Activated CD4-positive, alpha-beta T cell treated with anti-CD3 and anti-CD28 coated beads for 36 hours (primary cell): ENCODE measurements at places on chromosomes 3 and 15. TPM values are rescaled to one million over a fixed set of nuclear protein-coding genes. Genes with fewer than 3 reads are reported as not detected.

DNA sequence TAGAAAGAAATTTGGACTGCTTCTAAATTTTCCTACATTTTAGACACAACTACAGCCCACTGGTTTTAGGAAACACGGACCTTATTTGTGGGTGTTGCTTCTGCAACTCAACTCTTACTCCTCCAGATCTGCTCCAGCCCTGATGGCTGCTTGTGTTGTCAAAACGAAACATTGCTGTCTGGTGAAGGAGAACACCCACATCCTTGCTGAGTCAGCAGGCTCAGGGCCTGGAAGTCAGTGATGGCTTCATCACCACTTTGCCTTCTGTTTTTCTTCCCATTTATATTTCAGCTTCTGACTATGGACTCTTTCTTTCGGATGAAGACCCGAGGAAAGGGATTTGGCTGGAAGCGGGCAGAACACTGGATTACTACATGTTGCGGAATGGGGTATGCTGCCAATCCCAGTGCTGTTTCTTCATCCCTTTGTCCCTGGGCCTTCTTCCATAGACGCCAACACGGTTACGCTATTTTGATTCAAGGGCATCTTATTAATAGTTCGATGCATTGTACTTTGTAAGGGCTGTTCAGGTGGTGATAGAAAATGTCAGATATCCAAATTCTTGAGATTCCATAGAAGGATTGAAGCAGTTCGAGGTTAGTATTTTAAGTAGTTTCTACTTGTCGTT is 392.6 kb upstream of the TPM1 start:
- no peak overlapping the region for H3K4me3 ChIP-seq
- peak; percentile 65 for DNase-seq

GRCh38 chr3:139319428-139320402 is 24.1 kb upstream of the MRPS22 start:
- H3K4me1 ChIP-seq, result no peaks in the 10 kb centered on the region
- peak; percentile 26 for DNase-seq
- peaks cover 9% of the 10 kb centered on the region for H3K27me3 ChIP-seq
- H3K36me3 ChIP-seq, result no peaks in the 10 kb centered on the region
- H3K27ac ChIP-seq, result no peak overlapping the region

GRCh38 chr3:180802837-180803236 is 109.6 kb upstream of the FXR1 start:
- peaks cover 2% of the 10 kb centered on the region for H3K27me3 ChIP-seq
- H3K4me1 ChIP-seq, result no peaks in the 10 kb centered on the region
- H3K4me3 ChIP-seq, result no peak overlapping the region

- no peak overlapping the region for H3K4me3 ChIP-seq
- no peaks in the 10 kb centered on the region for H3K36me3 ChIP-seq
- H3K27ac ChIP-seq, result no peak overlapping the region
These were observed 89.0 kb downstream of the PPCDC start for GRCh38 chr15:75112278-75112847.

- peak overlapping the region; percentile 62 for H3K4me3 ChIP-seq
- H3K36me3 ChIP-seq, result peaks cover 5% of the 10 kb centered on the region
- peaks cover 31% of the 10 kb centered on the region for H3K4me1 ChIP-seq
- no peak overlapping the region for H3K27ac ChIP-seq
These were observed 8.5 kb downstream of the TBC1D2B start for GRCh38 chr15:78069052-78069414.

GRCh38 chr15:101654171-101654570 is 2.0 kb upstream of the TM2D3 start:
- H3K4me1 ChIP-seq, result peaks cover 34% of the 10 kb centered on the region

GRCh38 chr3:112463250-112463649 is 36.0 kb downstream of the BTLA start:
- H3K27ac ChIP-seq, result peak overlapping the region; percentile 72
- no peaks in the 10 kb centered on the region for H3K27me3 ChIP-seq
- peaks cover 39% of the 10 kb centered on the region for H3K36me3 ChIP-seq
- peaks cover 76% of the 10 kb centered on the region for H3K4me1 ChIP-seq
- peak overlapping the region; percentile 28 for H3K4me3 ChIP-seq

DNA sequence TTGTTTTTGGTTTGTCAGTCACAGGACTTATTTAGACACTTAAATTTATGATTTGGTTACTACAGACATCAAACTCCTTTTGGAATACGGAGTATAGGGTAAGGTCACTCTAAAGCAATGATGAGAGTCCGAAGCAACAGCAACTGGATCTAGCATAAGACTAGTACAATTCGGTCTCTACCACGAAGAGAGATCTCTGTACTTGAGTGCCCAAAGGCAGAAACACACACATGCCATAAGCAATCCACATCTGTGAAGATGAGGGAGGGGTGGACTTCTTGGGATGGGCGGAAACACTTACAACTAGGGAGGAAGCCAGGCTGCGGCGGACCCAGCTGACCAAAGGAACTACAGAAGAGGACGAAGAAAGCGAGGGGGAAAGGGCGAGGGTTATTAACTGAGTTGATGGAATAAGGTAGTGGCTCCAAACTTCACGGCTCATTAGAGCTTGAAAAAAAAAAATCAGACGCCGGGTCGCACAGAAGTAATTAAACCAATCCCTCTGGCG is 595 bp downstream of the DPH6 start:
- H3K4me3 ChIP-seq, result peak overlapping the region; percentile 95
- H3K36me3 ChIP-seq, result peaks cover 2% of the 10 kb centered on the region
- H3K27me3 ChIP-seq, result no peaks in the 10 kb centered on the region
- peak overlapping the region; percentile 99 for H3K27ac ChIP-seq
- peaks cover 23% of the 10 kb centered on the region for H3K4me1 ChIP-seq
- peak; percentile 36 for DNase-seq

GRCh38 chr3:131374741-131375140 is 6.8 kb upstream of the NUDT16 start:
- no peak for DNase-seq
- H3K27me3 ChIP-seq, result no peaks in the 10 kb centered on the region
- no peak overlapping the region for H3K27ac ChIP-seq
- peaks cover 4% of the 10 kb centered on the region for H3K4me1 ChIP-seq
- no peaks in the 10 kb centered on the region for H3K36me3 ChIP-seq
- no peak overlapping the region for H3K4me3 ChIP-seq

- no peak overlapping the region for H3K4me3 ChIP-seq
- no peaks in the 10 kb centered on the region for H3K27me3 ChIP-seq
- DNase-seq, result no peak
- peaks cover 8% of the 10 kb centered on the region for H3K36me3 ChIP-seq
These were observed 31.5 kb upstream of the IMPG2 start for GRCh38 chr3:101351829-101352228.

GRCh38 chr15:25707656-25708365 is 155.3 kb downstream of the ATP10A start:
- no peak overlapping the region for H3K4me3 ChIP-seq
- H3K27me3 ChIP-seq, result no peaks in the 10 kb centered on the region
- peaks cover 6% of the 10 kb centered on the region for H3K36me3 ChIP-seq
- H3K27ac ChIP-seq, result no peak overlapping the region
- no peak for DNase-seq
- H3K4me1 ChIP-seq, result no peaks in the 10 kb centered on the region

DNA sequence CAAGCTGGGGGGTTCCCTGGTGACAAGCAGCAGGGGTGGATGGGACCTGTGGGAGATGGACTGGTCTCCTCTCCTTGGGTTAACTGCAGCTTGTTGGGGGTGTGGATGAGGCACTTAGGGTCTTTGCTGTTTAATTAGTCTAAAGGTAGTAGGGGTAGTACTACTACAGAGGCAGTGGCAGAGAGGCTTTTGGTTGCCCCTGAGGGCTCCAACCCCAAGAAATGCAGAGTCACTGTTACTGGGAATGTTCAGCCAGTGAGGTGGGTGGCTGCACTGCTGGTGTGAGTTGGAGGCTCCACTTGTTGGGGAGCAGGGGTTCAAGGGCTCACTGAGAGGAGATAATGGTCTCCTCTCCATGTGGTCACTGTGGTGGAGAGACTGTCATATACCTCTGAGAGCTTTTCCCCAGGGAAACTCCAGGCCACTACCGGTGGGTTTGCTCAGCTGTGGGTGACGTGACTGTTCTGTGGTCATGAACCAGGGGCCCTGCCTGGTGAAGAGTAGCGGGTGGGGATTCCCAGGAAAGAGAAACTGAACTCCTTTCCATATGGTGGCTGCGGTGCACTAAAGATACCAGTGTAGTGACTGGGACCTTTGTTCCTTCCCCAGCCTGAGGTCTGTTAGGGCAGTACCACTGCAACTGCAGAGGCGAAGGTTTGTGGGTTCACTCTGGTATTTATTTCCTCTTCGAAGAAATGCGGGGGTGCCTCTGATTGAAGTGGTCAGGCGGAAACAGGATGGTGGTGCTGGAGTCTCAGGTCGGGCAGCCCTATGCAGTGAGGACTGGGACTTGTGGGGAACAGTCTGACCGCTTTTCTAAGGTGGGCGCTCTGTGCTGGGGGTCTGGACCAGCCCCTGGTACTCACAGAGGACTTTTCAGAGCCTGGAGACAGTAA is 68.9 kb upstream of the TNFSF10 start:
- H3K27me3 ChIP-seq, result peaks cover 6% of the 10 kb centered on the region
- peaks cover 66% of the 10 kb centered on the region for H3K4me1 ChIP-seq
- peak; percentile 93 for DNase-seq
- H3K4me3 ChIP-seq, result peak overlapping the region; percentile 34

DNA sequence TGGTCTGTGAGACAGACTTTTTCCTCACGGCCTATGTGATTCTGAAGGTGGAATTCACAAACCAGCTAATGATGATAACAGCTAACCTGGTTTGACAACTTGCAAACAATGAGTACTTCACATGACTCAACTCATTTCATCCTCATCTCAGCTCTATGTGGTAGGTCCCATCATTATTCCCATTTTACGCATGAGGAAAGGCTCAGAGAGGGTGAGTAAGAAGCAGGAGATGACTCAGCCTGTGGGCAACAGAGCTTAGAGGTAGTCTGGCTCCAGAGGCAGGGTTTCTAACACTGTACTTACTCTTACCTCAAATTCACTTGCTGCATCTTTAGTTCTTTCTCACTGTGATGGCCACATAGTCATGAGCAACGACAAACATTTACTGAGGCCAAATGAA is 25.8 kb upstream of the PSMD6 start:
- peak; percentile 46 for DNase-seq
- no peak overlapping the region for H3K27ac ChIP-seq
- no peak overlapping the region for H3K4me3 ChIP-seq
- peaks cover 13% of the 10 kb centered on the region for H3K4me1 ChIP-seq

DNA sequence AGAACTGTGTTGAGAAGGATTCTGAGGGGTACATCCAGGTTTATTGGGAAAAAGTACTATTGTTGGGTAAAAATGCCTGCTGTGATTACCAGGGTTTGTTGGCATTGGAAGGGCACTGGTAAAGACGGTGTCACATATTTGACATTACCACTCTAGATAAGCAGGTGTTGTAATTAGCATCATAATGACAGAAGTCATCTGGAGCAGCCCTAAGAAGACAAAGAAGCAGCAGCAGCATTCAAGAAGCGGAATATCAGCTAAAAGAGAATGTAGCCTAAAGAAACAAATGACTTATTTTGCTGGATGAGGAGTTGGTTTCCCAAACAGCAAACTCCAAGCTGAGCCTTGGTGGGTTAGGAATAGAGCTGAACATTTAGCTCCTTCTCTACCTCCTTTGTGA is 30.5 kb upstream of the ZFAND6 start:
- no peak overlapping the region for H3K4me3 ChIP-seq
- no peaks in the 10 kb centered on the region for H3K36me3 ChIP-seq
- no peaks in the 10 kb centered on the region for H3K27me3 ChIP-seq
- H3K4me1 ChIP-seq, result peaks cover 30% of the 10 kb centered on the region

- no peaks in the 10 kb centered on the region for H3K27me3 ChIP-seq
- no peak overlapping the region for H3K4me3 ChIP-seq
- no peak overlapping the region for H3K27ac ChIP-seq
- DNase-seq, result no peak
- H3K4me1 ChIP-seq, result peaks cover 7% of the 10 kb centered on the region
- H3K36me3 ChIP-seq, result peaks cover 27% of the 10 kb centered on the region
These were observed 57.4 kb downstream of the MRPS25 start for GRCh38 chr3:15007681-15008141.

DNA sequence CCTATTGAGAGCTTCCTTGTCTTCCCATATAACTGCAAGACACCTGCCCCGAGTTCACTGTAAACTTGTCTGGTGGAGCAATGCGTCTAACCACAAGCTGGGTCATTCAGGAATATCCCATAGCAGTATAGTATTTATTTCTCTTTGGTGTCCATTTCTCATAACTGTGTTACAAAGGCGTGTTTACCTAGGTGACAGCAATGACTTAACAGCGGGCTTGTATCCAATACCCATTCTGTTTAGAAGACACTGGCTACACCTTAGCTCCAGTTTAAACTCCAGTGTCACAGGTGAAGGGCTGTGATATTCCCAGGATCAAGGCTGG is 24.3 kb downstream of the ATP10A start:
- DNase-seq, result no peak
- H3K27ac ChIP-seq, result no peak overlapping the region
- peaks cover 59% of the 10 kb centered on the region for H3K4me1 ChIP-seq
- peaks cover 20% of the 10 kb centered on the region for H3K36me3 ChIP-seq
- H3K27me3 ChIP-seq, result no peaks in the 10 kb centered on the region

GRCh38 chr3:81913886-81914663 is 152.6 kb upstream of the GBE1 start:
- H3K27me3 ChIP-seq, result no peaks in the 10 kb centered on the region
- H3K4me1 ChIP-seq, result no peaks in the 10 kb centered on the region
- no peak overlapping the region for H3K27ac ChIP-seq
- no peak for DNase-seq
- H3K4me3 ChIP-seq, result no peak overlapping the region

GRCh38 chr3:139293665-139294023 is 50.2 kb upstream of the MRPS22 start:
- H3K27me3 ChIP-seq, result peaks cover 4% of the 10 kb centered on the region
- H3K36me3 ChIP-seq, result no peaks in the 10 kb centered on the region
- H3K27ac ChIP-seq, result no peak overlapping the region
- H3K4me3 ChIP-seq, result no peak overlapping the region

- H3K4me3 ChIP-seq, result no peak overlapping the region
- H3K36me3 ChIP-seq, result peaks cover 39% of the 10 kb centered on the region
- no peak for DNase-seq
- H3K27ac ChIP-seq, result no peak overlapping the region
These were observed 28.2 kb downstream of the EOGT start for GRCh38 chr3:68985146-68985790.

GRCh38 chr15:69357773-69358771 is 56.1 kb upstream of the KIF23 start:
- H3K27me3 ChIP-seq, result peaks cover 3% of the 10 kb centered on the region
- no peaks in the 10 kb centered on the region for H3K36me3 ChIP-seq
- H3K4me3 ChIP-seq, result no peak overlapping the region
- DNase-seq, result no peak

- peaks cover 7% of the 10 kb centered on the region for H3K27me3 ChIP-seq
- no peaks in the 10 kb centered on the region for H3K4me1 ChIP-seq
- DNase-seq, result no peak
These were observed 33.7 kb downstream of the CORO2B start for GRCh38 chr15:68612503-68612902.

- H3K4me1 ChIP-seq, result no peaks in the 10 kb centered on the region
- no peak for DNase-seq
- H3K36me3 ChIP-seq, result no peaks in the 10 kb centered on the region
These were observed 8.9 kb downstream of the MYH15 start for GRCh38 chr3:108501535-108501934.

HDC gene
- total RNA-seq, result 0.18 TPM

NEK10 gene
- total RNA-seq, result 0.57 TPM

IL17RE gene
- 2.3 TPM for total RNA-seq

SYNPR gene
- not detected for total RNA-seq

CLDN1 gene
- total RNA-seq, result 1.6 TPM

CHRM5 gene
- not detected for total RNA-seq

ABHD10 gene
- 58.7 TPM for total RNA-seq

P3H2 gene
- total RNA-seq, result not detected

LYZL4 gene
- total RNA-seq, result not detected
